ENCODE measurements at places on chromosomes 1 and 21.

DNA sequence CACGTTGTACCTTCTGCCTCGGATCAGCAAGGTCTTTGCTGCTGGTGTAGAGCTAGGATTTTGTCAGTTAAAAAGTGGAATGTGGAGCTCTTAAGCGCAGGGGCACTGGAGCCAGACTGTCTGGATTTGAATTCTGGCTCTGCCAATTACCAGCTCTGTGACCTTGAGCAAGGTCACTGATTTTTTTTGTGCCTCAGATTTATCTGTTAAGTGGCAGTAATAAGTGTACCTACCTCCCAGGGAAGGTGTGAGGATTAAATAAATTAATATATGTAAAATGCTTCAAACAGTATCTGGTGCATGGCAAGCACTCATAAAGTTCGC is 40.3 kb downstream of the UBE2U start:
- DNase-seq = no peak

- DNase-seq = no peak
These were observed 294.7 kb upstream of the VAMP3 start for GRCh38 chr1:7476402-7476801.

GRCh38 chr1:66563094-66563800 is 29.3 kb downstream of the SGIP1 start:
- DNase-seq = no peak

- DNase-seq = no peak
These were observed 94.7 kb downstream of the DMRTB1 start for GRCh38 chr1:53553734-53554509.

GRCh38 chr1:15181564-15181963 is 28.0 kb downstream of the TMEM51 start:
- no peak for DNase-seq

- no peak for DNase-seq
These were observed 20.5 kb downstream of the HTR1D start for GRCh38 chr1:23196627-23197328.

DNA sequence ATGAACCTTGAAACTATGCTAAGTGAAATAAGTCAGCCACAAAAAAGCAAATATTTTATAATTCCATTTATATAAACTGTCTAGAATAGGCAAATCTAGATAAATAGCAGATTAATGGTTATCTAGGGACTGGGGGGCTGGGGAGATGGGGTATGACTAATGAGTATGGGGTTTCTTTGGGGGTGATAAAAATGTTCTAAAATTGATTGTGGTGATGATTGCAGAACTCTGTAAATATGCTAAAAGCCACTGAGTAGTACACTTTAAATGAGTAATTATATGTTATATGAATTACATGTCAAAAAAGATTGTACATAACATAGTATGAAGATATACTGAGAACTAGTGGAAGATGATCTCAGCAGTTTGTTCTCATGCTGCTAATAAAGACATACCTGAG is 675.0 kb downstream of the KIF26B start:
- no peak for DNase-seq

- no peak for DNase-seq
These were observed 147.7 kb downstream of the NTPCR start for GRCh38 chr1:233097959-233098580.

DNA sequence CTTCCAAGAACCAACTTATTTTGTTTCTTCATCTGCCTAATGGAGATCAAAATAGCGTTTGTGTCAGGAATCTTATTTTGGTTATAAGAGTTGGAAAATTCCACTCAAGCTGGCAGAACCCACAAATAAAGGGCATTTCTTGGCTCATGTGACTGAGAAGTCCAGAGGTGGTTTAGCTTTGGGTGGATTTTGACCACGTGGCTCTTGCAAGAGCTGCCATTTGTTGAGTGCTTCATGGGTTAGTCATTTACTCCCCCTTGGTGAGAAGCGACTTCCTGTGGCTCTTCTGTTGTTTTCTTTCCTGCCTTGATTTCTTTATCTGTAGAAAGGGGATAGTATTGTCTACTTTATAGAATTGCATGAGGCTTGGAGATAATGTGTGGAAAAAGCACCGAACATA is 9.5 kb upstream of the RNF186 start:
- DNase-seq = no peak

GRCh38 chr1:45890078-45890477 is 86.7 kb downstream of the MAST2 start:
- DNase-seq = no peak

- DNase-seq = no peak
These were observed 212.3 kb downstream of the KAZN start for GRCh38 chr1:14810595-14811361.

DNA sequence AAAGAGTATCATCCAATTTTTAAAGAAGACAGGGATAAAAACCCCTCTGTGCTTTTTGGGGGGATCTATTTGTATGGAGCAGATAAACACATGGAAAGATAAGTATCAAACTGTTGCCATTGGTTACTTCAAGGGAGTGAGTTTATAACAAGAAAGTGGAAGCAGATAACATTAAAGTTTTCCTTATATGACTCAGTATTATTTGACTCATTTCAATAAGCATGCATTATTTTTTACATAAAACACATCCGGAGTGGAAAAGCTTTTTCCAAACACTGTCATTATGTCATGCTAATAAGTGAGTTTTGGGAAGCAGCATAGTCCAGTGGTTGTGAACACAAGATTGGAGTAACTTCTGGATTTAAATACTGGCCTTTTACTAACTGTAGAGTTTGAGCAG is 452.2 kb downstream of the LTN1 start:
- DNase-seq = no peak

DNA sequence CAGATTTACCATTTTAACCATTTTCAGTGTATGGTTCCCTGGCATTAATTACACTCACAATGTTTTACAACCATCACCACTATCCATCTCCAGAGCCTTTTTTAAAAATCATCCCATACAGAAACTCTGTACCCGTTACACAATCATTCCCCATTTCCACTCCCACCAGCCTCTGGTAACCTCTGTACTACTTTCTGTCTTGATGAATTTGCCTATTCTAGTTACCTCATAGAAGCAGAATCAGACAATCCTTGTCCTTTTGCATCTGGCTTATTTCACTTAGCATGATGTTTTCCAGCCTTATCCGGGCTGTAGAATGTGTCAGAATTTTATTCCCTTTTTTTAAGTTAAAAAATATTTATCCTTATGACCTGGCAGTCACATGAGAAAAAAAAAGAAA is 33.0 kb downstream of the PGM1 start:
- no peak for DNase-seq

DNA sequence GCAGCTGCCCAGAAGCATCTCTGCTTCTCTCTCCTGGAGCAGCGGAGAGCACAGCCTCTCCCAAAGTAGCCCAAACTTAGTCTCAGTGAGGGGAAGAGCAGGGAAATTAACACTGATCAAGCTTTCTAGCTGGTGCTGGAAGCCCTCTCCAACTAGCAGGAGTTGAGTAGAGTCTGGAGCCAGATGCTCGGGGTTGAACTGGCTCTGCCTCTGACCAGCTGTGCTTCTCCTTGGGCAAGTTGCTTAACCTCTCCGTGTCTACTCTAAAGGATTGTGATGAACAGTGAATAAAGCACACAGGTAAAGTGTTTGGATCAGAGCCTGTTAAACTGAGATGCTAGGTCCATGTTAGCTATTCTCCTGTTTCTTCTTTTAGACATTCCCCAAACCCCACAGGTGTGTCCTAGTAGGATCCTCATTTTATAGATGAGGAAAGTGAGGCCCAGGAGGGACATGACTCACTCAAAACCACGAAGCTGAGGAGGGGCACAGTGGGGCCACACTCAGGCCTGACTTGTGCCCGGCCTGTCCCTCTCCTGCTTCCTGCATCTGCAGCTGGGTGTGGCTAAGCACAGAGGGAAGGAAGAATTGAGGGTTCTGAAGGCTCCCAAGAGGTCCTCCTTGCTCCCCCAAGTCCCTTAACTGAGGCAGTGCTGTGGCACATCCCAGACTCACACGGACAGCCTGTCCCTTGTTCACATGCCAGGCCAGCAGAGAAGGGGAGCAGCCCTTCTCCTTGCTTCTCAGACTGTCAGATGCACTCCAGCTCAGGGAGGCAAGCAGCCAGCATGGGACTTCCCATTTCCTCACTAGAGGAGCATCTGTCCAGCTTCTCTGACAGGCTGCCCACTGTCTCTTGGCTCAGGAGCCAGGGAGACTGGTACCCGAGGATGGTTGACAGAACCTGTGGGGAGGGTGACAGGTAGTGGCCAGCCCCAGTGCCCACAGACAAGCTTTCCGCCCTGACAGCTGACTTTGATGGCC is 152.0 kb upstream of the IGSF21 start:
- DNase-seq = no peak

- DNase-seq = no peak
These were observed 125.7 kb upstream of the TMPRSS15 start for GRCh38 chr21:18529254-18529653.

- DNase-seq = no peak
These were observed 87.3 kb downstream of the KCNJ6 start for GRCh38 chr21:37828991-37829390.

- DNase-seq = no peak
These were observed 128.3 kb downstream of the MACF1 start for GRCh38 chr1:39332828-39333227.

- DNase-seq = no peak
These were observed 423.3 kb upstream of the OLFM3 start for GRCh38 chr1:102420034-102420433.

GRCh38 chr1:115166531-115167091 is 77.3 kb upstream of the TSPAN2 start:
- no peak for DNase-seq

DNA sequence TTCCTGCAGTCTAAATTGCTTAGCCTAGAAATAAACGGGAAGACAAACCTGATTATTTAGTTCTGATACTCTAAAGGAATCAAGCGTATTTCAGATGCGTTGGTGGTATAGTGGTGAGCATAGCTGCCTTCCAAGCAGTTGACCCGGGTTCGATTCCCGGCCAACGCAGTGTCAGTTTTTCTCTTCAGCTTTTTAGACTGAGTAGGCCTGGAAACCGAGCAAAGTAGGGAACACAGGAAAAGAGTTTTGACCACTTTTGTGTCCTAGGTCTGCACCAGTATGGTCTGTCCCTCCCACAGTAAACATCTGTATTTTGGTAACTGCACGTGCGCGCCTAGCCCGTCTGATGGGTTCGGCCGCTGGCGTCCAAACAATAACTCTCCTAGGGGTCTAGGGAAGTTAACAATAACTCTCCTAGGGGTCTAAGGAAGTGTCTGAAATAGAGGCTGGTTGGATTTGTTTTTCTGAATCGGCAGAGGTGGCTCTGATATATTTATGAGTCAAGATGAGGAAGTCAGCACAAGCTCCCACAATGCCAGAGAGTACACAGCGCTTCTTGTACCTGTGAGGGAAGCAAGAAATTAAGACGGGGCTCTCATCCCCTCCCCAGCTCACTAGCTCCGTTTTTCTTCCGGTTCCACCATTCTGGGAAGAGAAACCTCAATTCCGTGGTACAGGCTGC is 15.6 kb upstream of the HJV start:
- DNase-seq = peak; percentile 46

- DNase-seq = peak; percentile 81
These were observed 197.9 kb upstream of the SGIP1 start for GRCh38 chr1:66335859-66336640.

GRCh38 chr1:207397525-207397926 is 56.6 kb upstream of the CR2 start:
- no peak for DNase-seq

GRCh38 chr1:94668528-94668927 is 127.0 kb upstream of the F3 start:
- no peak for DNase-seq

- no peak for DNase-seq
These were observed 10.9 kb downstream of the TMPRSS3 start for GRCh38 chr21:42384989-42385388.

DNA sequence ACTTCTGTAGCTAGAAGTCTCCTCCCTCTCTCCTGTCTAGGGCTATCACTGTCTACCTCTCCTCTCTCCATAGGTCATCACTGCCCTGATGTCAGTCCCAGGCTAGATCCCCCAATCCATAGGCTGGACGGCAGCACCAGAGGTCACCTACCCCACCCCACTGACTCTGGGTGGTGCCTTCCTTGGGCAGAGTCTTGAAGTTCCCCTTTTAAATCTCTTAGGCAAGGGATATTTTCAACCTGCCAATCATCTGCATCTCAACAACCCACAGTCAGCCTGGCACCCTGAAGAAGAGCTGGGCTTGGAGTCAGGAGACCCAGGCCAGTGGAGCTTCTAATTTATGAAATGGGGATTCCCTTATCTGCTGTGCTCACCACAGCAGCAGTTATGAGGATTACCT is 13.2 kb downstream of the MYBPH start:
- no peak for DNase-seq

DNA sequence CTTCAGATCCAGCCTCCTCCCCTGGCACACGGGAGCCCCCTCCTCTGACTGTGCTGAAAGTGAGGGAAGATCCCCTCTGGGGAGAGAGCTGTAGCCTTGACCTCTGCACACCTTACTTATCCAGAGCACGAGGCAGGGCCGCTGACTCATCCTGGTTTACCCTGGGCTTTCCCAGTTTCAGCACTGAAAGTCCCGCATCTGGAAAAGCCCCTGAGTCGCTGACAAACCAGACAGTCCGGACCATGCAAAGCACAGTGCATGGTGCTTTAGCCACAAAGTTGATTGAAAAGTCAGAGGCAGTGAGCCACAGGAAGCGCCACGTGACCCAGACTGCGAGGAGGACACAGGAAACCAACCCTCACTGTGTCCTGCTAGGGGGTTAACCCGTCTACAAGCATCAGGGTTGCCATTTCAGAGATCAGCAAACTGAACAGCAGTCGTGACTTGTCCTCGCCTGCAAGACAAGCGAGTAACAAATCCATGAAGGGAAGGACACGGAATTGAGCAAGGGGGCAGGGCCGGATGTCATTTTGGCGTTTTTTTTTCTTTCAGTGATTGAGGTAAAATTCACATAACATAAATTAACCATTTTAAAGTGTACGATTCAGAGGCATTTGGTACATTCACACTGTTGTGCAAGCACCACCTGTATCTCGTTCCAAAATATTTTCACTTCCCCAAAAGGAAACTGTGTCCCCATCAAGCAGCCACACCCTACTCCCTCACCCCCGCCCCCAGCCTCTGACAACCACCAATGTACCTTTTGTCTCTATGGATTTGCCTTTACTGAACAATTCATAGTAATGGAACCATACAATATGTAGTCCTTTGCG is 19.9 kb upstream of the IFNGR2 start:
- peak; percentile 79 for DNase-seq

DNA sequence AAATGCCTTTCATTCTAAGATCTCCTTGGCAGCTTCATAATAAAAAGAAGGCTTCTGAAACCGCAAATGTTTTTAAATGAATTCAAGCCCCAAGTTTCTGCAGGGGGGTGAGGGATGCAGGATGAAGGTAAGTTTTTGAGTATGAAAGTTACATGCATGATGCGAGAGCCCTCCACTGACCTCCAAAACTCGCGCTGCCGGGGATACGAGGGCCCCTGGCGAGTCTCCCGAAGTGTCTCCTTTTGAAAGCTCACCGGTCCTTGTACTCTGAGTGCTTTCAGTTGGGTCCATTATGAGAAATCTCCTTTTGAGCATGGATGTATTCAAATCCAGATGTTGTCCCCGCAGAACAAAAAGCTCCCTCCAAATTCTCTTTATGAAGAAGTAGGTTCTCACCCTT is 18.9 kb upstream of the ZC3H12A start:
- DNase-seq = no peak

GRCh38 chr1:88890791-88891317 is 513 bp downstream of the GTF2B start:
- DNase-seq = peak; percentile 23
